ENCODE measurements at places on chromosomes 5 and 9. TPM values are rescaled to one million over a fixed set of nuclear protein-coding genes. Genes with fewer than 3 reads are reported as not detected.

- no peak overlapping the region for H3K4me3 ChIP-seq
- no peak overlapping the region for H3K27ac ChIP-seq
- no peaks in the 10 kb centered on the region for H3K36me3 ChIP-seq
- DNase-seq, result no peak
- H3K4me1 ChIP-seq, result peaks cover 60% of the 10 kb centered on the region
Measured at GRCh38 chr9:93206576-93207155, 22.7 kb downstream of the WNK2 start.

GRCh38 chr5:90957906-90958305 lies 399.3 kb downstream of the ADGRV1 start:
- no peaks in the 10 kb centered on the region for H3K4me1 ChIP-seq
- no peak overlapping the region for H3K27ac ChIP-seq
- H3K36me3 ChIP-seq, result no peaks in the 10 kb centered on the region

DNA sequence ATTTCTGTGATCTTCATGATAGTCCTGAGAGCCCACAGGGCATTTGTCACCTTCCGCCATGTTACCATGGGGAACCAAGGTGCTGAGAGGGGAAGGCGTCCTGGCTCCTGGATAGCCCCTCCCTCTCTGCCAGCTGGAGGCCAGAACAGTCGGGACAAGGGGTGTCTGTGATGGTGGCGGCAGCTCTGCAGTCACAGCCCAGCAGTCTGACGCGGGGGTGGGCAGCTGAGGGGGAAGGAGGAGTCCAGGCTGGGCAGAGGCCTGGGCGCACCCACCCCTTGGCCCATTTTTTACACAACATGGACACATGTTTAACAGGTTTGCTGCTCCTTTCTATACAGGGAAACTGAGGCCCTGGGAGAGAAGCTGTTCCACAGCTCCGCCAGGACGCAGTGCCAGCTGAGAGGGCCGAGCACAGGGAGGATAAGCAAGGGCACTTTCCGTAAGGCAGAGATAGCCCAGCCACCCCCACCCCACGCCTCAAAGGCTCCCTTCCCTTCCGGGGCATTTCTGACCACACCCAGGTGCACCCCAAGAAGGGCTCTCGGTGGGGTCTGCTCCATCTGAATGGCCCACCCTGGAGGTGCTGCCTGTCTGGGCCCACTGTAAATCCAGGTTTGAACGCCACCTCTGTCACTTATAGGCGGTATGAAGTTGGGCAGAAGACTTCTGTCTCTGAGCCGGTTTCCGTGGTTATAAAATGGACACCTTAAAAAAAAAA lies 17.1 kb downstream of the LRRC8A start:
- no peaks in the 10 kb centered on the region for H3K4me1 ChIP-seq
- peaks cover 4% of the 10 kb centered on the region for H3K36me3 ChIP-seq
- no peak overlapping the region for H3K4me3 ChIP-seq

GRCh38 chr9:86470326-86470725 lies 116.1 kb upstream of the TUT7 start:
- H3K36me3 ChIP-seq, result no peaks in the 10 kb centered on the region
- no peaks in the 10 kb centered on the region for H3K4me1 ChIP-seq
- no peak overlapping the region for H3K4me3 ChIP-seq
- DNase-seq, result no peak
- no peaks in the 10 kb centered on the region for H3K27me3 ChIP-seq
- H3K27ac ChIP-seq, result no peak overlapping the region

- H3K27ac ChIP-seq, result no peak overlapping the region
- peaks cover 17% of the 10 kb centered on the region for H3K4me1 ChIP-seq
- peaks cover 13% of the 10 kb centered on the region for H3K27me3 ChIP-seq
- no peak for DNase-seq
- no peak overlapping the region for H3K4me3 ChIP-seq
Measured at GRCh38 chr5:537621-538071, 13.4 kb upstream of the SLC9A3 start.

DNA sequence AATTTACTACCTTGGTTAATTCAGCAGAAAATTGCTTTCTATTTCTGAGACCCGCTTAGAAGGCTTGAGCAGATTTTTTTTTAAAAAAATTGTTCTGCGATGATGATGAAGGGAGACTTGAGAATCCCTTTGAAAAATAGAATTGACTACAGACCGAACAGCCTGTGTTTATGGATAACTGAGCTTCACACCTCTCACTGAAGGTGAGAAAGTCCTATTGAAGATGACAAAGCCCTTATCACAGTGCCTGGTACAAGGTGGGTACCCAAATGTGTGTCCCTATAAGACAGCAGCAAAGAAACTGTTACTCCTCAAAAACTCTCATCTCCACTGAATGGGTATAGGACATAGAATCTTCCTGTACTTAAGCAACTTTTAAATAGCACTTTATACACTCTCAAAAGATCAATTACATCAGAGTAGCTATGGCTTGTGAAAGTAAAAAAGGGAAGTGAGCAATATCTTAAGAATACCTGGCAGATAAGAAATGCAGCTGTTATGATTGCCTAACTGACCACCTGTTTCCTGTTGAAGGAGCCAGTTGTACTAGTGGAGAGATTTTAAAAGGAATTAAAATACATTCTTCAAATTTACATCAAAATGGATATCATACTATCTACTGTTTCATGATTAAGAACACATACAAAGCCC lies 419.7 kb downstream of the CHSY3 start:
- no peaks in the 10 kb centered on the region for H3K27me3 ChIP-seq
- H3K36me3 ChIP-seq, result no peaks in the 10 kb centered on the region
- H3K4me3 ChIP-seq, result no peak overlapping the region
- no peak for DNase-seq

DNA sequence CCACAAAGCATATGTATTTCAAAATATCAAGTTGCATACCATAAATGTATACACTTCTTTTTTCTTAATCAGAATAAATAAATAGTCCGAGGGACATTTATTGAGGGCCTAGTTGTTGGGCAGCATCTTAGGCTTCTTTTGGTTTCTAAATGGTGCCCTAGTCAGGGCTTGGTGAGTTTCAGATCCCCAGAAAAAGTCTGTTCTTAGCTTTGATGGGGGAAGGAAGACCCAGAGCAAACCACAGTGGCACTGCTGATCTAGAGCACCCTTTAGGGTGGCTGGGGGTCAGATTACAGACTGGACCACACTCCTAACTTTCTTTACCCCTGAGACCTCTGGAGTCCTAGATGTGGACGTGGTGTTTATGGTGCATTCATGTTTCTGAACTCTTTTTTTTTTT lies 97.8 kb downstream of the C9orf152 start:
- H3K4me3 ChIP-seq, result no peak overlapping the region
- H3K27ac ChIP-seq, result no peak overlapping the region
- H3K36me3 ChIP-seq, result no peaks in the 10 kb centered on the region
- H3K27me3 ChIP-seq, result no peaks in the 10 kb centered on the region

The TTLL11 gene
- total RNA-seq, result 9.1 TPM

The SPRY4 gene
- total RNA-seq, result 42.1 TPM

The CCL28 gene
- total RNA-seq, result not detected

The RANBP3L gene
- not detected for total RNA-seq

Measured in neural crest cell (in vitro differentiated cells).